Naive thymus-derived CD4-positive, alpha-beta T cell (primary cell): ENCODE measurements at places on chromosomes 12 and 14. TPM values are rescaled to one million over a fixed set of nuclear protein-coding genes. Genes with fewer than 3 reads are reported as not detected.

DNA sequence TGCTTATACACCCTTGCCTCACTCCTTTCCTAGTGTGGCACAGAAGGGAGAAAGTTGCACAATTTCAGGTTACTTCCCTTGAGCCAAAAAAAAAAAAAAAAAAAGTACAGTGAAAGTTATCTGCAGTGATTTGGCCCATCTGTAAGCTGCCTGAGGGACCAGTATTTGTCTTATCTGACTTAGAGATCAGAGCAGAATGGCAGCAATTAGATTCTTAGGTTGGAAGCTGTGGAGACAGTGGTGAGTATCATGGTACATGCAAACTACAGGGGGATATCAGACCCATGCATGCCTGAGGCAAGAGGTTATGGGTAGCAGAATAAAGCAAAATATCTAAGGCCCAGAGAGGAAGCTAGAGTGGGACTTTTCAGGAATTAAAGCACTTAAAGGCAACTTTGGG, 1070.7 kb upstream of the NOVA1 start:
- H3K4me1 ChIP-seq, result no peaks in the 10 kb centered on the region
- no peak overlapping the region for H3K27ac ChIP-seq
- DNase-seq, result no peak
- H3K4me3 ChIP-seq, result no peak overlapping the region

The RNASE4 gene
- 0.17 and 0.64 TPM in 2 replicates for total RNA-seq

GRCh38 chr14:73745571-73746519, 31.7 kb upstream of the PNMA1 start:
- peak overlapping the region; percentile 72 for H3K27ac ChIP-seq
- no peaks in the 10 kb centered on the region for H3K36me3 ChIP-seq
- no peak for DNase-seq
- no peak overlapping the region for H3K4me3 ChIP-seq

DNA sequence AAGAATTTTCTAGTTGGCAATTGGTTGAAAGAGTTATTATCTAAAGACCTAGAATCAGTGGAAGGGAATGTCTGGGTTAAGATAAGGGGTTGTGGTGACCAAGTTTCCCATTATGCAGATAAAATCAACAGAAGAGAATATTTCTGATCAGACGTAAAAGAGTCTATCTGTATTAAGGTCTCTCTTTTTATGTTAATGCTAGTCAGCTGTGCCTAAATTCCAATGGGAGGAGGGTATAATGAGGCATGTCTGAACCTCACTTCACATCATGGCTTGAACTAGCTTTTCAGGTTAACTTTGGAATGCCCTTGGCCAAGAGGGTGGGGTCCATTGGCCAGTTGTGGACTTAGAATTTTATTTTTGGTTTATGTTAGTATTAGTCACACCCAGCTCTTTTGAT, 34.3 kb upstream of the CHST11 start:
- H3K27me3 ChIP-seq, result no peaks in the 10 kb centered on the region
- no peak for DNase-seq
- no peaks in the 10 kb centered on the region for H3K36me3 ChIP-seq
- no peak overlapping the region for H3K4me3 ChIP-seq

GRCh38 chr14:101357038-101357437, 204.3 kb upstream of the DIO3 start:
- H3K4me3 ChIP-seq, result no peak overlapping the region
- no peaks in the 10 kb centered on the region for H3K27me3 ChIP-seq
- H3K36me3 ChIP-seq, result no peaks in the 10 kb centered on the region
- DNase-seq, result no peak
- H3K4me1 ChIP-seq, result no peaks in the 10 kb centered on the region

DNA sequence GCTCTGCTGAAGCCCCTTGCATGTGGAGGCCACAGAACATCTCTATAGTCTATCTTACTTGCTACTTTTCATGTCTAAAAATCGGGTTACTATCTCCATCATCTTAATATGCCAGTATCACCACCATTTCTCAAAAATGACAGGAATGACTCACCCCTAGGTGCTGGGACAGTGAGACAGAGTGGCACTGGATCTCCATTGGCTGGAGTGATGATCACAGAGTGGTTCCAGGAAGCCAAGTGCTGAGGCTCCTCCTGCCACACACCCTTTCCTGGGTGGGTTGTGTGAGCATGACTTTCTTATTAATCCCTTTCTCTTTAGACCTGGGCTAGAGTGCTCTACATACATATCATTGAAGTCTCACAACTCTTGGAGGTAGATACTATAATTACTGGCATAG, 3.3 kb upstream of the ASCL1 start:
- no peaks in the 10 kb centered on the region for H3K27me3 ChIP-seq
- H3K36me3 ChIP-seq, result no peaks in the 10 kb centered on the region
- no peak overlapping the region for H3K4me3 ChIP-seq
- no peaks in the 10 kb centered on the region for H3K4me1 ChIP-seq

GRCh38 chr14:35222324-35222723, 69.9 kb upstream of the PSMA6 start:
- H3K4me3 ChIP-seq, result no peak overlapping the region
- no peaks in the 10 kb centered on the region for H3K36me3 ChIP-seq
- H3K27ac ChIP-seq, result no peak overlapping the region

GRCh38 chr12:15192720-15193119, 28.5 kb downstream of the RERG start:
- no peaks in the 10 kb centered on the region for H3K27me3 ChIP-seq

DNA sequence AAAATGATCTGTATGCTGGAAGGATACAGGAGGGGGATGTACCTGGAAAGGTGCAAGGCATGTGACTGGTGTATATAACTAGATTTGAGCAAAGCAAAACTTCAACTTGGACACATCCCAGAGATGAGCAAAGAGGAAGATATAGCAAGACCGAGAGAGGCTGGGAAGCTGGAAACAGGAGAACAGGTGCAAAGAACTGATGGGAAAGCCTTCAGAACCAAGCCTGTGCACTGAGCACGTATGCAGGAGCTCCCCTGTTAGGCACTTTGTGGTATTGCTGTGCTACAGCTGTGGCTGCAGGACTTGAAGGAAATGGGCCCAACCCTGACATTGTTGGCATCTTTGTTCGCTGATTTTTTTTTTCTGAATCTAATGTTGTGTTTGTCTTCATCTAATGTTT, 120.7 kb upstream of the PWP1 start:
- H3K4me1 ChIP-seq, result no peaks in the 10 kb centered on the region
- DNase-seq, result no peak
- no peaks in the 10 kb centered on the region for H3K27me3 ChIP-seq

DNA sequence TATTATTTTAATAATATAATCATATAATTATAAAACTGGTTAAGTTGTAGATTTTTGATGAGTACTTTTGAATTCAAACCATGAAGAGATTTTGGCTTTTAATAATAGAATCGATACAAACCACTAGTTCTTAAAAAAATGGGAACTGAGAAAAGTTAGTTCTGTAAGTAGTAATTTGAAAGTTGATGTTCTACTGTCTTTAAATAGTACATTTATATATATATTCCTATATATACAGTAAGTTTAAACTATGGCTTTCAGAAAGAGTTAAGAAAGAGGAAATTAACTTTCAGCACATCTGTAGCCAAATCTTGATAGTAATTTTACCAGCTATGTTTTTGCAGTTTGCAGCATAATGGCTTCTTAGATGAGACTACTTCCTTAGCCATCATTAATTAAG, 7.8 kb downstream of the LRRK2 start:
- H3K4me3 ChIP-seq, result no peak overlapping the region
- H3K4me1 ChIP-seq, result no peaks in the 10 kb centered on the region
- DNase-seq, result no peak
- no peak overlapping the region for H3K27ac ChIP-seq
- no peaks in the 10 kb centered on the region for H3K27me3 ChIP-seq
- no peaks in the 10 kb centered on the region for H3K36me3 ChIP-seq

The HNF1A gene
- not detected in 2 replicates for total RNA-seq

GRCh38 chr12:12016284-12017100, 54.2 kb upstream of the BCL2L14 start:
- no peak for DNase-seq
- no peak overlapping the region for H3K4me3 ChIP-seq
- no peaks in the 10 kb centered on the region for H3K36me3 ChIP-seq
- H3K4me1 ChIP-seq, result peaks cover 17% of the 10 kb centered on the region
- H3K27ac ChIP-seq, result no peak overlapping the region
- H3K27me3 ChIP-seq, result no peaks in the 10 kb centered on the region

The HOTAIR gene
- not detected for total RNA-seq

The PDZRN4 gene
- total RNA-seq, result not detected

The SLC25A47 gene
- total RNA-seq, result not detected

The PPM1H gene
- total RNA-seq, result not detected

- H3K27me3 ChIP-seq, result no peaks in the 10 kb centered on the region
- no peaks in the 10 kb centered on the region for H3K4me1 ChIP-seq
- no peak overlapping the region for H3K27ac ChIP-seq
- H3K36me3 ChIP-seq, result no peaks in the 10 kb centered on the region
Observed at GRCh38 chr12:119301379-119301778, 33.1 kb upstream of the CCDC60 start.

DNA sequence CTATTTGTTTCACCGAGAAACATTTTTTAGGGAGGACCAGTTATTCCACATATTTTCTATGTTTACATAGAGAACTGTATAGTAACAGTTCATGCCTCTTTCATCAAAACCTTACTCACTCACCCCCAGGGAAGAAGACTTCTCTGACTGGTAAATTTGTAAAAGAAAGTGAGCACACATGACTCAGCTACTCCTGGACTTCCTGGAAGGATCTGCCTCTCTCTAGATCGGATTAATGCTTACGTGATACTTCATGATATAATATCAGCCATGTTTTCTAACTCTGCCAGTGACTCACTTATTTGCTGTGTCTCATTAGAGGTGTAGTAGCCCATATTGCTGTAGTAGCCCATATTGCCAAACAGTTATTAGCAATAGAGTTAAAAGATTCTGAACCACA, 494.3 kb upstream of the ATXN7L3B start:
- DNase-seq, result no peak
- no peak overlapping the region for H3K27ac ChIP-seq
- H3K4me1 ChIP-seq, result no peaks in the 10 kb centered on the region
- no peak overlapping the region for H3K4me3 ChIP-seq
- no peaks in the 10 kb centered on the region for H3K36me3 ChIP-seq

- H3K4me1 ChIP-seq, result no peaks in the 10 kb centered on the region
- H3K36me3 ChIP-seq, result no peaks in the 10 kb centered on the region
- H3K27ac ChIP-seq, result no peak overlapping the region
- H3K4me3 ChIP-seq, result no peak overlapping the region
- no peak for DNase-seq
Observed at GRCh38 chr12:109783135-109783964, 49.8 kb downstream of the TRPV4 start.

- DNase-seq, result no peak
- H3K36me3 ChIP-seq, result no peaks in the 10 kb centered on the region
- peak overlapping the region; percentile 96 for H3K27ac ChIP-seq
- H3K4me1 ChIP-seq, result peaks cover 33% of the 10 kb centered on the region
Observed at GRCh38 chr12:121798787-121799155, 5.0 kb upstream of the SETD1B start.

GRCh38 chr12:2805143-2805520, 7.3 kb upstream of the ITFG2 start:
- no peaks in the 10 kb centered on the region for H3K4me1 ChIP-seq
- H3K27me3 ChIP-seq, result no peaks in the 10 kb centered on the region
- no peak overlapping the region for H3K4me3 ChIP-seq
- H3K27ac ChIP-seq, result no peak overlapping the region

The BDKRB1 gene
- not detected for total RNA-seq

GRCh38 chr12:108116699-108117098, 12.4 kb upstream of the WSCD2 start:
- no peak overlapping the region for H3K27ac ChIP-seq
- H3K27me3 ChIP-seq, result no peaks in the 10 kb centered on the region
- no peaks in the 10 kb centered on the region for H3K36me3 ChIP-seq
- no peak for DNase-seq
- H3K4me1 ChIP-seq, result no peaks in the 10 kb centered on the region

The CLEC12A gene
- total RNA-seq, result 47.8 TPM

GRCh38 chr12:124087266-124088051, 114.4 kb downstream of the ZNF664 start:
- no peak for DNase-seq
- no peaks in the 10 kb centered on the region for H3K27me3 ChIP-seq
- no peaks in the 10 kb centered on the region for H3K4me1 ChIP-seq
- H3K27ac ChIP-seq, result no peak overlapping the region

DNA sequence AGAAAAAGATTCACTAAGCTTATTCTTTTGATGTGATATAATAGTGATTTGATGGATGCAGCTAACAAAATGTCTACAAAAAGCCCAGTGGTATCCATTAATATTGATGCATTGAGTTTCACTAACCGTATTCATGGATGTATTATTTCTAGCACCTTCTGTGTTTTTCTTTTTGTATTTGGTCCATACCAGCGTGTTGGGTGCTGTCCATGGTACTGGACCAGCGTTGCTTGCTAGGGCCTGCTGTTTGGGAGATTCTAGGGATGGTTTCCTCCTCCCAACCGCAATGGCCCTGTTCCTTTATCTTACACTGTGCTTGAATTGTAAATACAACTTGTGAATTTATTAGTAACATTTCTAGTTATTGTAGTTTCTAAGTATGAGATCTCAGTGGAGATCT, 31.7 kb downstream of the ANO4 start:
- no peaks in the 10 kb centered on the region for H3K27me3 ChIP-seq
- no peaks in the 10 kb centered on the region for H3K36me3 ChIP-seq
- no peak overlapping the region for H3K4me3 ChIP-seq

The CMA1 gene
- not detected in 2 replicates for total RNA-seq

- no peaks in the 10 kb centered on the region for H3K4me1 ChIP-seq
- DNase-seq, result no peak
- no peak overlapping the region for H3K4me3 ChIP-seq
- H3K27ac ChIP-seq, result no peak overlapping the region
- H3K27me3 ChIP-seq, result no peaks in the 10 kb centered on the region
Observed at GRCh38 chr12:89335452-89336244, 16.7 kb downstream of the DUSP6 start.

The FAM186B gene
- 0.23 and 0.31 TPM in 2 replicates for total RNA-seq

GRCh38 chr12:19369691-19370148, 69.6 kb upstream of the AEBP2 start:
- no peaks in the 10 kb centered on the region for H3K4me1 ChIP-seq
- no peaks in the 10 kb centered on the region for H3K27me3 ChIP-seq
- no peak for DNase-seq
- H3K27ac ChIP-seq, result no peak overlapping the region

- no peak for DNase-seq
- no peak overlapping the region for H3K27ac ChIP-seq
- no peaks in the 10 kb centered on the region for H3K4me1 ChIP-seq
Observed at GRCh38 chr14:79585845-79586244, 625.5 kb downstream of the DIO2 start.
